ENCODE measurements at places on chromosomes 16 and 17. TPM values are rescaled to one million over a fixed set of nuclear protein-coding genes. Genes with fewer than 3 reads are reported as not detected.
A peak's percentile ranks its signal among the peaks of the same experiment; 100 is the strongest.

RASD1 gene
- 254 TPM for total RNA-seq

HS3ST2 gene
- total RNA-seq: 14.4 TPM

SPG7 gene
- 90.0 TPM for total RNA-seq

ITGB3 gene
- total RNA-seq: 17.9 TPM

RASL10B gene
- 24.3 TPM for total RNA-seq

COPRS gene
- total RNA-seq: 61.3 TPM

DNA sequence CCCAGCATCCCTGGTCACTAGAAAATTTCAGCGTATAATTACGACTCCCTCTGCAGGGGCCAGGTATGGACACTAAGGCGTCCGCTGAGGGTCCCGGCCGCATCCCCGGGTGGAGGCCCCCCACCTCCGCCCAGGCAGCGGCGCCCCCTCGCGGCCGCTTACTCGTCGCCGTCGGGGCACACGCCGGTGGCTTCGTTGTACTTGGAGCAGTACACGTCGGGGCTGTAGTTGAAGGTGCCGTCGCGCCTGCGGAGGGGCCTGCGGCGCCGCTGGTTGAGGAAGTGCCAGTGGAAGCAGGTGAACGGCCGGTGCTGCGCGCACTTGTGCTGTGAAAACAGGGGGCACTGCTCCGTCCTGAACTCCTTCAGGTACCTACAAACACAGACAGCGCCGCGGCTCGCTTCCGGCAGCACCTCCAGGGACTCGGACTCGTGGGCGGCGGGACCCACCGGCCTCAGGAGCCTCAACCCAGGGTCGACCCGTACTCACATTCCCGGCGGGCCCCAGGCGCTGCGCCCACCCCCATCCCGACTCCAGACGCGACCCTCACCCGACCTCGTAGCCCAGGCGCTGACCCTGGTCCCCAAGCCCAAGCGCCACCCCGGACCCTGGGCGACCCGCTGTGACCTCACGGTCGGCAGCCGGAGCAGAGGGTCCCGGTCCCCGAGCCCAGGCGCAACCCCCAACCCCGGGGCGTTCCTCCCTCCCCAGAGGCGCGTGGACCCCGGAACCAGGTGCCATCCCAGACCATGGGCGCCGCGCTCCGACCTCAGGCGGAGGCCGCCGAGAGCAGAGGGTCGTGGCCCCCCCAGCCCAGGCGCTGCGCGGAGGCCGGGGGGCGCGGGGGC is 596 bp downstream of the UNKL start:
- DNase-seq: no peak

- DNase-seq: peak; percentile 93
Measured at GRCh38 chr16:67562526-67562917, at the start of gene CTCF. CTCF (plus strand) TSS chr16:67562526; CDS start chr16:67610833, 48,307 bp downstream.

DNA sequence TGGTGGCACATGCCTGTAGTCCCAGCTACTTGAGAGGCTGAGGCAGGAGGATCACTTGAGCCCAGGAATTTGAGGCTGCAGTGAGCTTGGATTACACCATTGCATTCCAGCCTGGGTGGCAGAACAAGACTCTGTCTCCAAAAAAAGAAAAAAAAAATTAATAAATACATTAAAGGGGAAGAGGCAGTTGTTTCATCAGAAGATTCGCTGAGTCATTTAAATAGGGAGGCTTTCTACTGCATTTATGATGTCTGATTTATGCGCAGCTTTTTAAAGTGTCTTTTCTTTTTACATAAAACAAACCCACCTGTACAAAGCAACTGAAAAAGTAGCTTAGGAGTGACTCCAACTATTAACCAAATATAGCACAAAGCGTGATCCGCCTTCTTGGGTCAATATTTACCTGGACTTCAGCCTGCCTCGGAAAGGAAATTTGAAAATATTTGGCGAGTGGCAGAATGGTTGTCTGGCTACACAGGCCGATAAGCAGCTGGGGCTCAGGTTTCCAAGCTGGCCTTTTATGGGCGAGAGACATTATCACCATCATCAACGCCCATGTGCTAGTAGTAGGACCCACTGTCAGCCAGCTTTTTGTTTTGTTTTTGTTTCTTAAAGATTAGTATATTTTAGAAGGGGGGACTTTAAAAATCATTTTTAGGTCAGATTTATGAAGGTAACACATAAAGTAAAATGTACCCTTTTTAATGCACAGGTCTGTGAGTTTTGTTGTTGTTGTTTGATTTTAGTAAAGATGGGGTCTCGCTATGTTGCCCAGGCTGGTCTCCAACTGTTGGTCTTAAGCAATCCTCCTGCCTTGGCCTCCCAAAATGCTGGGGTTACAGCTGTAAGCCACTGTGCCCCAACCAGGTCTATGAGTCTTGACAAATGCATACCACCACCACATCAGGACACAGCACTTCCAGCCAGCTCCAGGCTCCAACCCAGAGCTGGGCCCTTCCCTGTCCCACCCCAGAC is 42.5 kb upstream of the RASD1 start:
- no peak for DNase-seq

GRCh38 chr17:36867716-36868341 is 69.4 kb upstream of the LHX1 start:
- no peak for DNase-seq

- DNase-seq: no peak
Measured at GRCh38 chr17:4940555-4941318, 669 bp downstream of the RNF167 start.

Measured in mesenteric fat pad (tissue), 1 donor.